Activated T-cell treated with anti-CD3 and anti-CD28 coated beads, Interleukin-2, amount 50 U/mL, for 4 hours (primary cell): ENCODE measurements at places on chromosomes 5 and 9. TPM values are rescaled to one million over a fixed set of nuclear protein-coding genes. Genes with fewer than 3 reads are reported as not detected.

DTWD2 gene
- 3.7 TPM for total RNA-seq

ADCY2 gene
- total RNA-seq: 0.11 TPM

INSL4 gene
- 0.14 TPM for total RNA-seq

COL5A1 gene
- 0.30 TPM for total RNA-seq

PHF24 gene
- not detected for total RNA-seq

PDLIM4 gene
- total RNA-seq: 0.35 TPM

NIPAL4 gene
- total RNA-seq: 3.7 TPM

IPPK gene
- total RNA-seq: 14.6 TPM

CDX1 gene
- not detected for total RNA-seq

CCDC112 gene
- 1.3 TPM for total RNA-seq

DNA sequence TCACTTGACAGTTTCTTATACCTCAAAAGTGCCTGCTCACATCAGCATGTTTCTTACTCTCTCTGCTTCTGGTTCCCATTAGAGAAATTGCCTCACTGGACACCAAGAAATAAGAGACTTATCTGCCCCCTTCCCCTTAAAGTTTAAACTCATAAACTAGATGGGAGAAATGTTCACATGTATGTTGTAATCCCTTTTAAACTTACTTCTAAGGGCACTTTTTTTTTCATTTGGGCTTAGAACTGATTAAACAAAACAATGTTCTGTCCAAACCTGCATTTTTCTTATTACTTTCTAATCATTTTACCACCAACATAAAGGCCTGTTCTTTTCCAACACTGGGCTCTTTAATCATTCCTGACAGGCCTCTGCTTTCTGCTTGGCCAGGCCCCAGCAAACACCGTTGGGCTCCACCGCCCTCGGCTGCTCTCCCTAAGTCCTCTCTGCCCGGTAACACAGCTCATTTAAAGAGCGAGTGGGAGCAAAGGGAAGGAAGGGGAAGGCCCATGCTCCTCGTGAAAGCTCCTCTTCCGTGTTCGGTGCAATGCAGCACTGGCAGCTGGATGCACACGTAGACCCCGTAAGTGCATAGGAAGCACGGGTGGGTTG is 53.4 kb downstream of the ROR2 start:
- DNase-seq: no peak

- no peak for DNase-seq
Observed at GRCh38 chr9:128995791-128996190, 32.3 kb downstream of the SH3GLB2 start.

GRCh38 chr5:548256-548655 is 24.0 kb upstream of the SLC9A3 start:
- DNase-seq: no peak

DNA sequence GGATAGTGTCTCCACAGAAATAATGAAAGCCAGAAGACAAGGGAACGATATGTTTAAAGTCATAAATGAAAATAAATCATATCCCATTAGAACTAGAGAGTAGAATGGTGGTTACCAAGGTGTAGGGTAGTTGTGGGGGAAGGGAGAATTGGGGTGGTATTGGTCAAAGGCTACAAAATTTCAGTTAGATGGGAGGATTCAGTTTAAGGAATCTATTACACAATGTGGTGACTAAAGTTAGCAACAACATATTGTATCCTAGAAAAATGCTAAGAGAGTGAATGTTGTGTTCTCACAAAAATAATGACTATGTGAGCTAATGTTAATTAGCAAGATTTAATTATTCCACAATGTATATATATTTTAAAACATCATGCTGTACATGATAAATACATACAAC is 27.8 kb upstream of the LARP1 start:
- DNase-seq: no peak

GRCh38 chr5:68759593-68759992 is 334.2 kb upstream of the SLC30A5 start:
- no peak for DNase-seq

DNA sequence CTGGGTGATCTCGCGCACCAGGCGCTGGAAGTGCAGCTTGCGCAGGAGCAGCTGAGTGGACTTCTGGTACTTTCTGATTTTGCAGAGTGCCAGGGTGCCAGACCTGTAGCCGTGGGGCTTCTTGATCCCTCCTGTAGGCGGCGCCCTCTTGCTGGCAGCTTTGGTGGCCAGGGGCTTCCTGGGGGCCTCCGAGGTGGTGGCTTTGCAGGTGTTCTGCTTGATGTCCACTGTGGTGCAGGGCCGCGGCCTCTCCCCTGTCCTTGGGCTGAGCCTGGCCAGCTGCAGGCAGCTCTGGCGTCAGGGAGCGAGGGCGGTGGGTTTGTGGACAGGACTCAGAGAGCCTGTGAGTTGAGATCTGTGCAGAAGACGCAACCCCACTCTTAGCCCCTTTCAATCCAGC is 36.1 kb downstream of the TAF11L14 start:
- no peak for DNase-seq

DNA sequence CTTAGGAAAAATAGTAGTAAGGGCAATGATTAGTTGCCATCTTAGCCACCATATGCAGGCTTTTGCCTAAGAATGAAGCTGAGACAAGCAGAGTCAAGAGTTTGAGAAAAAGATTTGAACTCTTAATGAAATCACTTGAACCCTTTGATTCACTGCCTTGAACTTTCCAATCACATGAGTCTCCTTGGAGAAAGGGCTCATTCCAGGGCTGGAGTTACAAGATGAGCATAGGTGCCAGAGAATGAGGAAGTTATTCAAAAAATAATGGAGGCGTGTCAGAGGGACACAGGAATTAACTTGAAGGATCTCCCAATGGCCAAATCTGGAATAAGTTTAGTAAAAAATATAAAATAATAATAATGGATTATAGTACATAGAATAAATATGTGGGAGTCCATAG is 35.3 kb downstream of the MAT2B start:
- DNase-seq: no peak

GRCh38 chr5:95699337-95699736 is 16.5 kb upstream of the SPATA9 start:
- no peak for DNase-seq

- DNase-seq: no peak
Observed at GRCh38 chr9:20353524-20353923, 268.8 kb downstream of the MLLT3 start.

DNA sequence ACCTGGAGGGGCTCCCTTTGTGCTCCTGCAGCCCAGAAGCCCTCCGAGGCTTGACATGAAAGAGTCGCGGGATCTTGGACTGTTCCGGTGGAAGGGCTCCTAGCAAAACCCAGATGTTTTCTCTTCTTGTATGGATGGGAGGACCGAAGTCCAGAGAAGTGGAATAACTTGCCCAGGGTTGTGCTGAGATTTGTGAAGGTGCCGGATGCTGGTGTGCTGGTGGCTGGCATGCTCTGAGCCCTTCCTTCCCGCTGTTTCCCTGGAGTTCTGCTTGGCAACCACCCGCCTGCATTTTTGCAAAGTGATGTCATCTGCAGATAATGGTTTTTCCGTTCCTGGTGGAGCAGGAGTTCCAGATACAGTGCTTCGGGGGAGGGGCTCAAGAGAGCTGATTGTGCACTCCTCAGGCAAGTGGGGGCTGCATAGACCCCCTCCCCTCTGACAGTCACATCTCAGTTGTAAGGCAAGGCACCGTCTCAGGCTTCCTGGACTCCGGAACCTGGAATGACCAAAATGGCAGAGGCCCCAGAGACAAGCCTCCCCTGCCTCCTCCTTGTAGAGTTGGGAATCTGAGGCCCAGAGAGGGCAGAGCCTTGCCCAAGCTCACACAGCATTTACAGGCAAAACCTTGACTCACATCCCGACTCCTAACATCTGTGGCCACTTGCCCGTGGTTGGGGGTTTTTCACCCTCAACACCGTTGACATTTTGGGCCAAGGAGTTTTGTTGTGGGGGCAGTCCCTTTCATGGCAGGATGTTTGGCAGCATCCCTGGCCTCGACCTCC is 157.0 kb downstream of the RGS3 start:
- no peak for DNase-seq

GRCh38 chr5:160250226-160250625 is 20.9 kb downstream of the FABP6 start:
- DNase-seq: no peak

DNA sequence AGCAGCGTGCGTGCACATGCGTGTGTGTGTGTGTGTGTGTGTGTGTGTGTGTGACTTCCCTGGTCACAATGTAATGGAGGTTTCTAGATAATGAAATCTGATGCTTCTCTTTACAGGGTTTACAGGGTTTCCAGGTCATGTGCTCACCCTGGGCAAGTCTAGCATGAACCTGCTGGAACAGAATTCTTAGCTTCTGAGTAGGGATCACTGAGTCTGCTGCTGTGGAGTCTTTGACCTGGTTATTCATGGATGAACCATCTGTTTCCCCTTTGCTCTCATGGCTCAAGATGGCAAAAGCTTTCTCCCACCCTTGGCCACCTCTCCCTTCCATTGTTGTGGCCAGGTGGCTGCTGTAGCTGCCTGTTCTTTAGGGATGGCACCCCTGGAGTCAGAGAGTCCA is 111.6 kb upstream of the SHB start:
- no peak for DNase-seq

DNA sequence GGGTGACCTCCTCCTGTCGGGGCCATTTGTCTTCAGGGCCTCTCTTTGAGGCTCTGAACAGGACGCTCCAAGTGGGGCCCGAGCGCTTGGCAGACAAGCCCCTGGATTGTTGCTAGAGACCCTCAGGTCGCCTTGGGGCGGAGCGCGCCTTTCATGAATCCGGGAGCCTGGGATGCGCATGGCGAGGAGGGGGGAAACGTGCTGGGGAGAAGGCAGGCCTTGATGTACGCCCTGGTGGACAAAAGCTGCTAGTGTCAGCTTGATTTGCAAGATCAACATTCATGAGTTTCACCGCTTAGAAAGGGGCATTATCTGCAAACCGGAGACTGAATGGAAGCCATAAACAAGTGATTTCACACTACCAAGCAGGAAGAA is 226.3 kb downstream of the SMARCA2 start:
- DNase-seq: no peak

DNA sequence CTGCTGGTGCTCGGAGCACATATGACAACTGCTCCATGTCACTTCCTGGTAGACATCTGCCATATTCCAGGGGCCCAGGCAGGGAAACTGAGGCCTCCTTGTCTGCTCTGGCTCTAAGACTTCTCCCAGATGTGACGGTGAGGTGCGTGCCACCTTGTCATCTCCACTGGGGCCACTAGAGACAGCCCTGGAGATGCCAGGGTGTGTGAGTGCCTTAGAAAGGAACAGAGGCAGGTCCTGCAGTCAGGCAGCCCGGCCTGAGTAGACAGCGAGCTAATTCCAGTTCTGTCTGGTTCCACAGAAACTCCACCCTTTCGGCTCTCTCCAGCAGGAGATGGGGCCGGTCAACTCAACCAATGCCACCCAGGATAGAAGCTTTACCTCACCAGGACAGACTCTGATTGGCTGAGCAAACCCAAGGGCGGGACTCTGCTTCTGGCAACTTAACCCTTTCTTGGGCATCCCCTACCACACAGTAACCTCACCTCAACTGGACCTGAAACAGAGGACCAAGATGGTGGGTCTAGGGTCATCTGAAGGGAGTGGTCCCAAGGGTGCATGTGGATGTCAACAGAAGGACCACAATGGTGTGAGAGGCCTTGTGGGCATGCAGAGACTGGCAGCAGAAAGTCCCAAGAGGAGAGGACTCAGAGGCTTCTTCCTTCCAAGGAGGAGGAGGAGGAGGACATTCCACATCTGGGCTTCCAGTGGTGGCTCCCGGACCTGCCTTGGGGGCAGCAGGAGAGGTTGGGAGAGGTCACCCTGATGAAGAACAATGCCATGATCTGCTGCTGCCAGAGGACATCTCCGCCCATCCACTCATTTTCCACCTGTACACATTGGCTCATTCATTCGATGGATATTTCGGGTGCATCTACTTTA is 77.7 kb downstream of the RGS3 start:
- DNase-seq: no peak

GRCh38 chr5:18113721-18114120 is 479.5 kb downstream of the TAF11L14 start:
- DNase-seq: no peak

DNA sequence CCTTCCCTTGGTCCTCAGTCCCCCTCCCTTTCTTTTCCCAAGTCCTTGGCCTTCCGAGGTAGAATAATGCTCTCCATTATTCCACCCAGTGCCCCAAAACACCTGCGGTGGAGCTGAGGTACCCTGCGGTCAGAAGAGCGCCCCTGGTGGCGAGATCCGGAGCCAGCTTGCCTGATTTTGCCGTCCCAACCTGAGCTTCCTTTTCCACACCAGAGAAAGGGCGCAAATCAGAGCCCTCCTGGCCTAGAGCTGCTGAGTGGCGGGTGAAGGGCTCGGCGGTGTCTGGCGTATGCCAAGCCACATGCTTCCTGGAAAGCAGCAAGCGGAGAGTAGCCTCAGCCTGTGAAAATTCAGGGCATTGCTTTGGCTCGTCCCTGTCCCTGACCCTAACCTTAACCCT is 21.1 kb upstream of the CARTPT start:
- no peak for DNase-seq

DNA sequence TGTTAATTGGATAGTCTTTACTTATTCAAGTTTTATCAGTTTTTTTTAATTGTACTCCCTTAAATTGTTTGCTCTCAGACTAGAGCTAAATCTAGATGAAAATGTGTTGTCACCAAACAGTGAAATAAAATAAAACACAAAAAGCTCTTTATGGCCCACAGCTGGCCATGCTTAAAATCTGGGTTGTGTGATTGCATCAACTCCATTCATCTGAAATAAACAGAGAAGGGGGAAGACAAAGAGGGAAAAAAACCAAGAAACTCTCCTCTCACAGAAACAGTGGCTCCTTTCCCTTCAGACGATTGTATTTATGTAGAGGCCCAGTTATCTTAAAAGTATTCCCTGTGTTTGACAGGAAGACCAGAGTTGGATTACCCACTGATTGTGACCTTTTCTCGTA is 422.4 kb downstream of the IRX1 start:
- no peak for DNase-seq

DNA sequence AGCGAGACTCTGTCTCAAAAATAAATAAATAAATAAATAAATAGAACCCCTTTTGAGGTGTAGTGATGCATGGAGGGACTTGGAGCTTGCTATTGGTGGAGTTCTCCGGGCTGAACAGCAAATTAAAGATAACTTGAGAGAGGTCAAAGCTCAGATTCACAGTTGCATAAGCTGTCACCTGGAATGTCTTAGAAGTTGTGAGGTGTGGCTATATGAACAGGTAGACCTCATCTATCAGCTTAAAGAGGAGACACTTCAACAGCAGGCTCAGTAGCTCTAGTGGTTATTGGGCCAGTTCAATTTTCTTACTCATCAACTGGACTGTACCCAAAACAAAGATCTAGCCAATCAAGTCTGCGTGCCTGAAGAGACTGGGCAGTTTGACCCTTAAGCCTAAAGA is 11.7 kb upstream of the STING1 start:
- no peak for DNase-seq
